Trophoblast cell (in vitro differentiated cells and primary cell): ENCODE measurements at places on chromosomes 1 and 21.

DNA sequence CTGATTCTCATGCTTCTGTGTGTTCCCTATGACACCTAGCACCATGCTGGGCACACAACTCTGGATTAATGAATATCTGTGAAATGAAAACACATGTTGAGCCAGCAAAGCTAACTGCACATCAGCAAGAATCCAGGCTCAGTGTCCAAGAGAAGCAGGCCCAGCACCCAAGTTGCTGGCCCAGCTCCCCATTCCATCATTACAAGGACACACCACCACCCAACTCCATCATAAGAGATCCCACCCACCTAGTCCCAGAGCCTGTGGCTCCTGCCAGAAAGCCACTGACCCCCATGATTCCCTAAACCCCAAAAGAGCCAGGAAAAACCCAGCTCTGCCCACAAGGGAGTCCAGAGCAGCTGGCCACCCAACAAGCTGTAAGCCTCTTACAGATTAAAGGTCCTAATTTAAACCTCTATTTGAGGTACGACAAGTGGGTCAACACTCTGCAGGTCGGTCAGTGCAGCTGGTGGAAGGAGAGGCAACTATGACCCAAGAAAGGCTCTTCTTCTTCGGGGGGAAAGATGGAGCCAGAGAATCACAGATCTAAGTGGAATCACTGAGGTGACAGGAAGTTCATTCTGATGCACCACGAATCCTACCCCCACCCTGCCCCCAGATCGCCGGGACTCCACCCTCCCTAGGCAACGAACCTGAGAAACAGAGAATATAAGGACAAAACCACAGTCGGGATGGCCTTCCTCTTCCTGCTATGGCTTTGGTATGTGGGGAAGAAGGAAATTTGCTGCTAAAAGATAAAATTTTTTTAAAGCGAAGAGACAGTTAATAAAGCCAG is 58.2 kb downstream of the CD34 start:
- DNase-seq = no peak

DNA sequence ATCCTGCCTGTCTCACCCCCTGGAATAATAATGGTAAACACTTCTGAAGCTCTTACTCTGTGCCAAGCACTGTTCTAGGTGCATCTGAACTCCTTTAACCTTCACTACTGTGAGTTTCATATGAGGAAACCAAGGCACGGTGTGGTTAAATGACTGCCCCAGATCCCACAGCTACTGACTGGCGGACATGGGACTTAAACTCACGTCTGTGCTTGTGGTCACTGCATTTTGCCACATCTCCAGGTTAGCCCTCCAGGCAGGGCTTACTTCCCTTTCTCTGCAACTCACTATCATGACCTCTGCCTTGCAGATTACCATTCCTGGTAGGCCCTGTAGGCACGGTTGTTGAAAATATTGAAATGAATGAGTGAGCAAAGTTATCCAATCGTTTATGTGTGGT is 83.4 kb downstream of the ADSS2 start:
- DNase-seq = no peak

- no peak for DNase-seq
Observed at GRCh38 chr1:113641396-113641795, 117.9 kb downstream of the PHTF1 start.

- DNase-seq = no peak
Observed at GRCh38 chr1:184790642-184791549, 36.2 kb upstream of the EDEM3 start.

GRCh38 chr21:38979271-38980121 is 173.8 kb downstream of the ETS2 start:
- no peak for DNase-seq

- DNase-seq = peak; percentile 100
Observed at GRCh38 chr1:6784560-6785317, 515 bp upstream of the CAMTA1 start.

DNA sequence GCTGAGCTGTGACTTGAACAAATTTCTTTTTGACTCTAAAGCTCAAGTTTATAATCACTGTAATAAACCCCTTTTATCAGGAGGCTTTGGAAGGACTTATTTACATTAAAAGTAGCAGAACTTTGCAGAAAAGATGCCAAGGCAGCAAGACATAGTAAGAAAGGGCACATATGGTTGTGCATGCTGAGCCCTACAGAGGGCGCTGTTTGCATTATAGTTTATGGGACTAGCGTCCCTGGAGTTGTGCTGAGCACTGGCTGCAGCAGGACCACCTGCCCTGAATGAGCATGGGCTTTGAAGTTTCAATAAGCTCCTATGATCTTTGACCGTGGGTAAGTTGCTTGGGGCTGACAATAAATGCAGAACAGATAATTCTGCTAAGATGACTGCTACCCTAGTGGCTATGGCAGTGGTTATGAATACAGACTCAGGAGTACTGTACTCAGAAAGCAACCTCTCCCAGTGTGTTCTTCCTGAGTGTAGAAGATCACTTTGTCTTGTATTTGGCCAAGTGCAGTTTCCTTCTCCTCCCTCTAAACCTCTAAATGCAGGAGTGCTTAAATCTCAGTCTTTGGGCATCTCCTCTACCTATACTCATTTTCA is 45.4 kb upstream of the USP1 start:
- peak; percentile 24 for DNase-seq

DNA sequence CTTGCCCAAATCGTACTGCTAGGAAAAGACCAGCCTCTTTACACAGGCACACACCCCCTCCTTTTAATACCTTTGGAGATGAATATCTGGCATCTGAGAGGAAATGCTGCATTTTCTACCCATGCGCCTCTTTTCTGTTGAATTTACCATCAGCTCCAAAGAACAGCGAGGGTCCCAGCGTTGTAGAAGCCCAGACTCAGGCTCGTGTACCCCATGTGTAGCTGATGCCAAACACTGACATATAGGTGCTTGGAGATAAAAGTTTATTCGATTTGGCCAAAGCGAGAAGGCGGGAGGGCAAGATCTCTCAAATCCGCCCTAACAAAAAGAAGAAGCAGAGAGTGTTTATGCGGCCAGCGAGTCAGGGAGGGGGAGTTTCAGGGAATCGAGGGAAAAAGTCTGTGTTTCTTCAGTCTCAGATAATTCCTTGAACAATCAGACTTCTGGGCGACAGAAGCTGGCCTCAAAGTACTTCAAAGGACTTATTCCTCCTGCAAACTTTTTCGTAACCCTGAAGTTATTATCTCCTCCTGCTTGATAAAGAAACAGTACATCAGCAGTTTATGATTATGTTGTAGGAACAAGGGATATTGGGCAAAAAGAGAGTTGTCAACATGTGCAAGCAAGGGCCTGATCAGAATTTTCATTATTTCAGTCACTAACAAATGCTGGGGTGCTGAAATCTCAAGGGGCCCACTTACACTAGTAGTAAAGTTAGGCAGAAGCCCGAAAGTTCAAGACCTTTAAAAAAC is 642 bp upstream of the CREG1 start:
- no peak for DNase-seq

- no peak for DNase-seq
Observed at GRCh38 chr1:77085109-77085508, 134.1 kb downstream of the PIGK start.

DNA sequence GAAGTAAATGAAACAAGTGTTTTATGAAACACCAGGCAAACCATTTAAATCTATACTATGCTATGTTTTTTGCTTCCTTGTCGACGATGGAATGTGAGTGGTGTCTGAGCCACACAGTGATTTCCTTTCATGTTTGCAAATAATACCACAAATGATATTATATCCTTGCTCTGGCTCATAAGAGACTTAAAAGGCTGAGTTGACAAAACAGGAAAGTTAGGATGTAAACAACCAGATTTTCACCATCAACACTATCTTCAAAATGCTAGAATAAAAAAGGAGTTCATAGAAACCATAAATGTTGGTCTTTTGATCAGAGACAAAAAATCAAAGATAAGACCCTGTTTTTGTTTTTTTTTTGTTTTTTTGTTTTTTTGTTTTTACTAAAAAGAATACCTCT is 17.8 kb upstream of the MAGI3 start:
- DNase-seq = no peak

DNA sequence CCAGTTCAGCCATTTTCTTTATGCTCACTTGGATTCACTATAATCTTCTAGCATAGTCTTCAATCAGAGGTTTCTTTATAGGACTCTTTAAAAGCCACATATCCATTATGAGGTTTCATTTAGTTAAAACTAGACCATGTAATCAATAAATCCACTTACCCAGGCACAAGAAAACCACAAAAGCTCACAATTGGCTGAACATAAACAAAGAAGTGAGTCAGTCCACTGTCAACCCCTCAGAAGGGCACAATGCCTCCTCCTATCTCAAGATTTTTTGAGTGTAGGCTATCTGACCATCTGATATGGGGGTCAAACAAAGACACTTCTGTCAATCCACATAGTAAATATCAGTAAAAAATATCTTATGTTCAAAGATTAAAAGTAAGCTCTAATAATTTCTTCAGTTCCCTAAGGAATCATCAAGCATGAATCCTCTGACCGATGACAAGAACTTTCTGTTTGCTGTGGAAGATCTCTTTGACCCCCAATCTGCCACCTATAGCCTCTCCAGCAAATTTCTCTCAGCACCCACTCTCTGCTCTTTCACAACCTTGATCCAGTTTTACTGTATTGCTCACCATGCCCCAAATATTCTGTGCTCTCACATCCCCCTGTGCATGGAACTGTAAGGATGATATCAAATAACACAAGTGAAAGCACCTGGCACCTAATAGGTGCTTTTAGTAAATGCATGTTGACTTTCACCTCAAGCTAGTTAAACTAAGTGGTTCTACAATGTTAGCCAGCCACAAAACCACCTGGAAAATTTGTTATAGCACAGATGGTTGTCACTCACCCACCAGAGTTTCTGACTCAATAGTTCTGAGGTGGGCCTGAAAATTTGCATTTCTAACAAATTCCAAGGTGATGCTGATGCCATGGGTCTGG is 16.7 kb downstream of the RAB3B start:
- DNase-seq = no peak

- DNase-seq = no peak
Observed at GRCh38 chr1:12416101-12416500, 186.3 kb downstream of the VPS13D start.

- no peak for DNase-seq
Observed at GRCh38 chr1:178871551-178872320, 859 bp upstream of the ANGPTL1 start.

- DNase-seq = no peak
Observed at GRCh38 chr1:6958407-6959030, 173.3 kb downstream of the CAMTA1 start.

DNA sequence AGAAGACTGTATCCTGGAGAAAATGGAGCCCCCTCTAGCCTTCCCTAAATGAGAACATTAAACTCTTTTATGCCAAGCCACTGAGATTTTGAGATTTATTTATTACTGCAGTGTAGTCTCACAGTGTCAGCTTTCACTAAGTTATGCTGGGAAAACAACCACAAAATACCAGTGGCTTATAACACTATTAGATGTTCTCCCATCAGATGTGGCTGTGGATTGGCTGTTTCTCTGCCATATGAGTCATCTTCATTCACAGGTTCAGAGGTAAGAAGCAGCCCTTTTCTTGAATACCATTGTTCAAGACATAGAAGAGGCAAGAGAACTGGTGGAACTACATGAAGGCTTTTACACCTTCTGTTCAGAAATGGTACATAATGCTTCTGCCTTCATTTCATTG is 32.1 kb upstream of the ST6GALNAC5 start:
- no peak for DNase-seq
